ENCODE measurements at places on chromosomes 12 and 14. TPM values are rescaled to one million over a fixed set of nuclear protein-coding genes. Genes with fewer than 3 reads are reported as not detected.

The CEBPE gene
- total RNA-seq: 2.1 TPM

The KLHL33 gene
- 3.6 TPM for total RNA-seq

The CCDC197 gene
- total RNA-seq: 0.25 TPM

The CLEC4A gene
- total RNA-seq: 0.74 TPM

The RPL10L gene
- not detected for total RNA-seq

The CLEC4C gene
- not detected for total RNA-seq

The RASSF9 gene
- total RNA-seq: not detected

The CCDC38 gene
- total RNA-seq: 0.19 TPM

The BHLHE41 gene
- 0.36 TPM for total RNA-seq

The ZDHHC22 gene
- total RNA-seq: not detected

The SIRT4 gene
- total RNA-seq: 1.7 TPM

The TMEM132D gene
- not detected for total RNA-seq

DNA sequence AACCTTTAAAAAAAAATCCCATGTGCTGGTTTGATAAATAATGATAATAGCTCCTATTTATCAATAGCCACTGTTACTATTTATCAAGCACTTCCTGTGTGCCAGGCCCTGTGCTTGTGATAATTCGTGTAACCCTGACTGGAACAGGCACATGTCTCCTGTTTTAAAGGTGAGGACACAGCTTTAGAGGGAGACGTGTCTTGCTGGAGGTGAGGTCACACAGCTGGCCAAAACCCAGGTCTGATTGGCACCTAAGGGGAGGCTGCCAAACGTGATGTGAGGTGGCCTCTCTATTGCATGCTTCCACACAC lies 156.6 kb downstream of the VRK1 start:
- H3K36me3 ChIP-seq: peaks cover 4% of the 10 kb centered on the region
- H3K27me3 ChIP-seq: no peaks in the 10 kb centered on the region
- no peak overlapping the region for H3K27ac ChIP-seq
- H3K4me3 ChIP-seq: no peak overlapping the region

DNA sequence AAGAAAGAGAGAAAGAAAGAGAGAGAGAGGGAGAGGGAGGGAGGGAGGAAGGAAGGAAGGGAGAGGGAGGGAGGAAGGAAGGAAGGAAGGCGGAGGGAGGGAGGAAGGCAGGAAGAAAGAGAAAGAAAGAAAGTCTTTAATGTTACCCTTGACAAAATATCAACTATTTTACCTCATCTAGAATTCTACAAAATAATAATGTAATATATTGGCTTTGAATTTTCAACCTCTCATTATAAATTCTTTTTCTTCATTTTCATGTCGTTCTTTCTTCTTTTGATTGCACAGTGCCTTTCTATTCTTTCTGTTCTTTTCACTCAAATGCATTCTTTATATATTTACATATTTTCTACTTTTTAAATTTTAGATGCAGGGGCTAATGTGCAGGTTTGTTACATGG lies 59.5 kb upstream of the GARIN2 start:
- no peak overlapping the region for H3K4me3 ChIP-seq
- no peak for DNase-seq
- H3K27me3 ChIP-seq: no peaks in the 10 kb centered on the region
- H3K36me3 ChIP-seq: peaks cover 30% of the 10 kb centered on the region
- H3K27ac ChIP-seq: no peak overlapping the region

DNA sequence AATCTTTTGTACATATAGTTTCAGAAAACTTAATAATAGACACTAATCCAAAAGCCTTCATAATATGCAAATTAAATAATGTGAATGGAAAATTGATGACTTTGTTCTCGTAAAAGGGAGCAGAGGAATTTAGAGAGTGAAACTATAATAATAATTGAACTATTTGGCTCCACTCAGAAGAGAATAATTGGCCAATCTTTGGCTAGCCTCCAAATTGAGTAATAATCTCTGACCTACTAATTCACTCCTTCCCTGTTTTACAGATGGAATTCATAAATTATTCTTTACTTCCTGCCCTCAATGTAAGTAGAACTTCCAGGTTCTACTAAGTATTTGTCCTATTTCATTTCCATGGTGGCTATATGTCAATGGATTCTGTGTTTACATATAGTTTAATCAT lies 15.8 kb downstream of the TRIM9 start:
- no peaks in the 10 kb centered on the region for H3K27me3 ChIP-seq
- H3K4me1 ChIP-seq: no peaks in the 10 kb centered on the region
- no peak overlapping the region for H3K4me3 ChIP-seq
- DNase-seq: no peak

GRCh38 chr12:93442411-93443340 lies 929 bp upstream of the UBE2N start:
- no peaks in the 10 kb centered on the region for H3K36me3 ChIP-seq
- DNase-seq: no peak

DNA sequence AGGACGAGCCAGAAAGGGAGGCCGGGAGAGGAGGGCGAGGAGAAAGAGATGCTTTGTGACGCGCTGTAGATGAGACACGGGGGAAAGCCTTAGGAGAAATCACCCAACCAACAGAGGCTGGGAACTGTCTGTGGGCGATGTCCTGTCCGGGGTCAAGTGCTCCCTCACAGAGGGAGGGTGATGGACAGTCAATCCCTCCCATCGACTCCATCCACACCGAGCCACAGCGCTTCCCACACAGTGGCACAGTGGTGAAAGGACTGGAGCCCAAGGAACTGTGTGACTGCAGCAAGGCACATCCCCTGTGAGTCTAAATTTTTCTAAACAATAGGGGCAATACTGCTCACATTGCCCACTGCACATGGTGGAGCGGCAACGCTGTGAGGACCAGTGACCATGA lies 89.1 kb downstream of the TTC7B start:
- no peak overlapping the region for H3K27ac ChIP-seq
- H3K27me3 ChIP-seq: peaks cover 2% of the 10 kb centered on the region
- no peaks in the 10 kb centered on the region for H3K4me1 ChIP-seq
- H3K4me3 ChIP-seq: no peak overlapping the region
- DNase-seq: no peak

DNA sequence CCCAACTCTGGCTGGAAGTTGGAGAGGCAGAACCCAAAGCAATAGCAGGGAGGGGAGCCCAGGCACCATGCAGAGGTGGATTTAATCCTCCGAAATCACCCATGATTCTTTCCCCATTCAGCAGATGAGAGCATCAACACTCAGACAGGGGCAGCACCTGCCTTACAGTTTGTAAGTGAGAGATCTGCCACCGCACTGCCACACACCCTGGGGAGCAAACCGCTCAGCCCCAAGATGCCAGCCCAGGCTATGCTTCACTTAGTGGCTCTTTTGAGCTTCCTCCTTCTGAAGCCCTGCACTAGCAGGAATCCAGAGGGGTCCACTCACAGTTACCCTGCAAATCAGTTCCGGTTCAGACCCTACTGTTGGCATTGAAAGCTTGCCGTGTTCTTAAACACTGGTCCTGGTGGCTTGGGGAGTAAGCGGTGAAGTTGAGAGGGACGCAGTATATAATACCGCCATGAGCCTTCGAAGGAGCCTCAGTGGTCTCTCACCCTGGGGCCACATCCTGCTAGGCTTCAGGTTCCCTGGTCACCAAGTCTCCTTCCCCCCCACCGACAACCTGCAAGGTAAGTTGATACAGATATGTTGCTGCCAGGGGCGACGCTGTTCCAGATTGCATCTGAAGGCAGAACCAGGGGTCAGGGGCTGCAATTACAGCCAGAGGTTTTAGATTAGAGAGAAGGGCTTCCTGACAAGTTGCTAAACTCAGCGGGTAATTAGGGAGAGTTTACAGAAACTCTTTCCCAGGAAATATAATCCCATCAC lies 72.0 kb upstream of the CCND2 start:
- H3K4me1 ChIP-seq: peaks cover 16% of the 10 kb centered on the region
- H3K27me3 ChIP-seq: peaks cover 2% of the 10 kb centered on the region
- no peak overlapping the region for H3K27ac ChIP-seq
- no peak for DNase-seq
- no peaks in the 10 kb centered on the region for H3K36me3 ChIP-seq
- no peak overlapping the region for H3K4me3 ChIP-seq

GRCh38 chr12:38954238-38954873 lies 49.0 kb upstream of the CPNE8 start:
- H3K27ac ChIP-seq: no peak overlapping the region
- H3K4me1 ChIP-seq: no peaks in the 10 kb centered on the region
- DNase-seq: no peak
- H3K27me3 ChIP-seq: no peaks in the 10 kb centered on the region
- H3K36me3 ChIP-seq: no peaks in the 10 kb centered on the region

GRCh38 chr12:114855678-114856077 lies 171.7 kb upstream of the TBX3 start:
- H3K27me3 ChIP-seq: no peaks in the 10 kb centered on the region
- H3K4me3 ChIP-seq: no peak overlapping the region
- DNase-seq: no peak

DNA sequence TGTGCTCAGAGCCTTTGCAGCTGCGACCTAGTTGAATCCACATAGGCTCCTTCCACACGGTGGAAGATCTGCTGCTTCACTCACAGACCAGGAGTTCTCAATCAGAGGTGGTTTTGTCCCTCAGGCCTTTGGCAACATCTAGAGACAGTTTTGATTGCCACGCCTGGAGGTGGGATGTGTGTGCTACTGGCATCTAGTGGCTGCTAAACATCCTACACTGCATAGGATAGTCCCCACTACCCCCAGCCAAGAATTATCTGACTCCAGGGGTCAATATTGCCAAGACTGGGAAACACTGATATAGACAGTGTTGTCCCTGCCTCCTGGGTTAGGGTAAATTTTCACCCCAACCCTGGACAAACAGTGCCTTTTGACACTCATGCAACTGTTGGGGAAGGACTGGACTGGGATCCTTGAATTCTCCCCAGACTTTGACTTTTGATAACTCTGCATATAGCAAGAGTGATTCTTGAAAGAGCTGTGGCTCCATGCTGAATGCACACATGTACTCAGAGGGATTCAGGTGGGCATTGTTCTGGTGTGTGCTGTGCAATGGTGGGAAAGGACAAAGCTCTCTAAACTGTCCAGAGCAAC lies 39.8 kb downstream of the BAZ2A start:
- no peak overlapping the region for H3K27ac ChIP-seq
- peaks cover 4% of the 10 kb centered on the region for H3K4me1 ChIP-seq
- H3K27me3 ChIP-seq: no peaks in the 10 kb centered on the region
- H3K4me3 ChIP-seq: no peak overlapping the region

- peaks cover 15% of the 10 kb centered on the region for H3K36me3 ChIP-seq
- H3K27ac ChIP-seq: no peak overlapping the region
- H3K27me3 ChIP-seq: no peaks in the 10 kb centered on the region
- H3K4me3 ChIP-seq: no peak overlapping the region
- H3K4me1 ChIP-seq: peaks cover 1% of the 10 kb centered on the region
These were observed 15.1 kb downstream of the RNF41 start for GRCh38 chr12:56206452-56207166.

GRCh38 chr14:37641117-37641516 lies 45.7 kb downstream of the TTC6 start:
- no peak overlapping the region for H3K27ac ChIP-seq
- H3K27me3 ChIP-seq: no peaks in the 10 kb centered on the region
- no peaks in the 10 kb centered on the region for H3K4me1 ChIP-seq

GRCh38 chr14:52769887-52770286 lies 21.5 kb downstream of the GNPNAT1 start:
- H3K4me1 ChIP-seq: peaks cover 12% of the 10 kb centered on the region
- H3K36me3 ChIP-seq: peaks cover 39% of the 10 kb centered on the region
- H3K27ac ChIP-seq: no peak overlapping the region
- no peak overlapping the region for H3K4me3 ChIP-seq
- no peak for DNase-seq
- H3K27me3 ChIP-seq: no peaks in the 10 kb centered on the region

- H3K4me3 ChIP-seq: no peak overlapping the region
- no peaks in the 10 kb centered on the region for H3K4me1 ChIP-seq
- H3K27ac ChIP-seq: no peak overlapping the region
- peaks cover 1% of the 10 kb centered on the region for H3K27me3 ChIP-seq
- no peak for DNase-seq
- H3K36me3 ChIP-seq: no peaks in the 10 kb centered on the region
These were observed 212.2 kb downstream of the KIF26A start for GRCh38 chr14:104350463-104351185.

DNA sequence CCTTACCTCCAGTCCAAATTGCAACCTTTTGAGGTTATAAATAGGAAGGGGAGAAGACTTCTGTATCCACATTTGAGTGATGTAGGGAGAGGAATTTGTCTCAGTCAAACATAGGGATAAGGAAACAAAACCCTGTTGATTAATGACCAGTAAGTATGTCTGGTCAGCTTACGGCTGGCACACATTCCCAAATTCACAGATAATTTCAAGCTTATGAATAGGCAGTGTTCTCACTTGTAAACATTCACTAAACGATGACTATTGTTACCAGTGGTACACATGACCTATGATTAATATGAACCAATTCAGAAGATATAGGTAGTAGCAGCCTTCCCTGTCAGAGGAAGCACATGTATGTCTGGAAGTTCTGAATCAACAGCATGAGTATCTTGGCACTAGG lies 33.0 kb upstream of the SLC5A8 start:
- no peaks in the 10 kb centered on the region for H3K27me3 ChIP-seq
- H3K4me1 ChIP-seq: no peaks in the 10 kb centered on the region
- H3K36me3 ChIP-seq: no peaks in the 10 kb centered on the region
- H3K27ac ChIP-seq: no peak overlapping the region
- H3K4me3 ChIP-seq: no peak overlapping the region

GRCh38 chr12:31727192-31727591 lies 1.6 kb downstream of the AMN1 start:
- H3K36me3 ChIP-seq: peaks cover 24% of the 10 kb centered on the region
- peak overlapping the region; percentile 63 for H3K27ac ChIP-seq
- H3K4me3 ChIP-seq: peak overlapping the region; percentile 67
- H3K4me1 ChIP-seq: peaks cover 31% of the 10 kb centered on the region
- no peaks in the 10 kb centered on the region for H3K27me3 ChIP-seq

DNA sequence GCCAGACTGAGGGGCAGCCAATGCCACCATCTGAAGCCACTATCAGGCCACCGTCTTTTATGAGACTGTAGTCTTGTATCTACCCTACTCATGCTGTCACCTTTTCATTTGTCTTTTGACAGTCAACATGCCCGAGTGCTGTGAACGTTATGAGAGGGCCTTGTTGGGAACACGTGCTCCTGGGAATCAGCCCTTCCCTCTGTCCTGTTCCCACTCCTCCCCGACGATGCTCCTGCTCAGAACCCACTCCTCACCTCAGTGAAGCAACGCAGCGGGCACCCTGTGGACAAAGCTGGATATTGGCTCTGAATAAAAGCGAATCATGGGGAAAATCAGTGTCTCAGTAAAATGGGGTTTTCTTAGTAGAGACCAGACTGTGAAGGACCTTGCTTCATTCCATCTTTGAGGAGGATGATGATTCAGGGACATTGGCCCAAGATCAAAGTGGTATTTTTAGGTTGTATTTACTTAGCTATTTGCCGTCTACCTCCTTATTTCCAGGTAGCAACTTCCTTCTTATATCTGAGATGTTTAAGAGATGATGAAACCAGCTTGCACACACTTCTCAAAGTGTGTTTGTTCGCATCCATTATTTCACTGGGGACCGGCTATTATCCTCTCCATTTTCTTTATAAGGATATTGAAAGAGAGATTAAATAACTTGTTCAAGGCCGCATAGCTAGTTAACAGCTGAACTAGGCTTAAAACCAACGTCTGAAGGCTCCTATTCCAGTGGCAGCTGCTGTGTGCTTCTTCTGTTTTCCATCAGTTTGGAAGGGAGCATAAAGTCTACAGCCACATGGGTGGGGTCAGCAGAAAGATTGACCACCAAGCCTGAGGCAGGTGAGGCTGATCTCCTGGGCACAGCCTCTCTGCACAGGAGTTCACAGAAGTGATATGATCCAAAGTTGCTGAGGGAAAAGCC lies 43.9 kb upstream of the CTDSP2 start:
- no peaks in the 10 kb centered on the region for H3K36me3 ChIP-seq
- DNase-seq: no peak
- no peak overlapping the region for H3K27ac ChIP-seq
- no peak overlapping the region for H3K4me3 ChIP-seq

Measured in activated naive CD8-positive, alpha-beta T cell treated with anti-CD3 and anti-CD28 coated beads, Interleukin-2, amount 10 ng/mL, durations not matched to agents 7 days and 5 days (primary cell).